ENCODE measurements at places on chromosomes 11 and 22.

DNA sequence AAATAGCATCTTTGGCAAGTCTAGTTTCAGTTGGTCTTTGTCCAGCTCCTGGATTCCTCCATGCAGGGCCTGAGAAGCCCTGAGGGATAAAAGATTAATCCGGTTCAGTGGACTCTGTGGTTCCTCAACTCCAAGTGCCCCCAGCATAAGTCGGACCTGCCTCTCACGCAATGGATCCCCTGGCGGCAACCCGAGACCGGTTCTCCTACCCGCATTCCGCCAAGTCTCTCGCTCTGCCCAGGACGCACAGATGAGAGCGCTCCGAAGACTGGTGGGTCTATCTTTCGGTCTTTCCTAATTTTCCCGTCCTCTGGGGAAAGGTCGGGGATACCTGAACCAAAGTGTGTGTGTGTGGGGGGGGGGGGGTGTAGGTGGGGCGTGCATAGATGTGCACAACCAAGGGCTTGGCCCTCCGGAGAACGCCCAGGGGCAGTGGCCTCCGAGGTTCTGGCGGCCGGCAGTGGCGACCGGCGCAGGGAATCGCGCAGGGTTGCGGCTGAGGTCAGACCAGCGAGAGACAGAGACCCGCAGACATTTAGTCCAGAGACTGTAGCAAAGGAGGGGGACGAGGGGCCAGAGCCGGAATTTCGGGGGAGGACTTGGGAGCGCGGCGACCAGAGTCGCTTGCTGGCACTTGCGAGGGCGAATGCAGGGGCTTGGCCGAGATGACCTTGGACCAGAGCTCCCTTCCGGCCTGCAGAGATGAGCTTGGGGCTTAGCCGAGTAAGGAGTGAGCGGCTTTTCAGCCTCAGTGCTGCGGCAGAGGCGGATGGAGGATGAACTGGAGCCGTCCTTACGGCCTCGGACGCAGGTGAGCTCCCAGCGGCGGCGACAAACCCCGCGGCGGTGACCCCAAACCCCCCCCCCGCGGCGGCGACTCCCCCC lies 712 bp upstream of the SLC2A11 start:
- peak; percentile 90 for DNase-seq

DNA sequence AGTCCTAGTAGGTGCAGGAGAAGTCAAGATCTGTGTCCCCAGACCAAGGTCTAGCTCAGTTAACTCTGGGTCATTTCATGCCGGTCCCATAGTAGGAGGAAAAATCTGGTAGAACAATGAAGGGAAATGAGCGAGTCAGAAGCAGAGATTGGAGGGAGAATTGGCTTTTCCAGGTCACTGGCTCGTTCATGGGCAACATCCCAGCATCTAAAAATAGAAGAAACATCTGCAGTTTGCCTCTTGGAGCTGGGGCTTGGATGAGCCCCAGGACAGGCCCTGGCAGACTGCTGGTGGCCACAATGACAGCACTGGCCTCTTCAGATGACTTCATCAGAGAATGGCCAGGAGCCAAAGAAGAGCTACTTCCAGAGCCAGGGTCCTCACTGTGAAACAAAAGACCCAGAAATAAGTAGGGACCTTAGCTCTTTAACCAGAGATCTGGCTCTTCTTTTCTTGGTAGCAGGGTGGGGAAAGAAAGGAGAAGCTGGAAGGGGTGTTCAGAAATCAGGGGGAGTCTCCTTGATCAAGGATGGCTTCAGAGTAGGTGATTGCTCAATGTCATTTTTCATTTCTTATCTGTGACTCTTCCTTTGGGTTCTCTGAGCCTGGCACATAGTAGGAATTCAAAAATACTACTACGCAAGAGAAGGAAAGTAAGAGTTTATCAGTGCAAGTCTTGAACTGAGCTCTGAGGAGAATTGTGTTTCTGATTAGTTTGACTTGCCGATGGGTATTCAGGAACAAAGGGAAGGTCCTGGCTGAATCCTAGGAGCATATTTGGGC lies 102.6 kb downstream of the TMPRSS5 start:
- no peak for DNase-seq

DNA sequence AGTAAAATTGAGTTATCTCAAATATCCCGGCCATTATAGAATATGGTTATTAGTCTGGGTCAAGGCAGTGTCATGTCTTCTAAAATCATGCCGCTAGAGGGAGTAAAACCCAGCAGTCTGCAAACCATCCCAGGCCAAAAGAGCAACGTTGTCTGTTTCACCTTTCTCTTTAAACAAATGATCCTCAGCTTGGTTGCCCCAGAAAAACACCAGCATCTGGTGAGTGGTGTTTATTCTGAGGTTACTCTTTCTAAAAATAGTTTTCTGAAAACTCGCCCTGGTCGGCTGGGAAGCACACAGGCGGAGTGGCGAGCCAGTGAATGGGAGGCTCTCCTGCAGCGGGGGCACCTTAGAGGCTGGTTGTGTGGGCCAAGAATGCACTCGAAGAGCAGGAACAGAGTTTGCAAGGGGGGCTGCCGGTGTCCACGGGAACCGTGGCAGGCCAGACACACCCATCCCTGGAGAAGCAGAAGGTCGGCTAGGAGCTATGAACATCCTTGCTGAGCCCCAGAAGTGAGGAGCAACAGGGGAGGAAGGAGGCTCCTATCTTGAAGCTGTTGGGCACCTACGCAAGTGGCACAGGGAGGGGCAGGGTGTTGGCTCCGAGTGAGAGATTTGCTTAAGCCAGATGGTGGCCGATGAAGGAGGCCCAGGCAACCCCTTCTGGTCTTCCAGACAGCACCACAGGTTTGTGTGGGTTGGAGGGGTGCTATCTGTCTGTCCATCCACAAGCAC lies 297.1 kb downstream of the ETS1 start:
- peak; percentile 58 for DNase-seq

DNA sequence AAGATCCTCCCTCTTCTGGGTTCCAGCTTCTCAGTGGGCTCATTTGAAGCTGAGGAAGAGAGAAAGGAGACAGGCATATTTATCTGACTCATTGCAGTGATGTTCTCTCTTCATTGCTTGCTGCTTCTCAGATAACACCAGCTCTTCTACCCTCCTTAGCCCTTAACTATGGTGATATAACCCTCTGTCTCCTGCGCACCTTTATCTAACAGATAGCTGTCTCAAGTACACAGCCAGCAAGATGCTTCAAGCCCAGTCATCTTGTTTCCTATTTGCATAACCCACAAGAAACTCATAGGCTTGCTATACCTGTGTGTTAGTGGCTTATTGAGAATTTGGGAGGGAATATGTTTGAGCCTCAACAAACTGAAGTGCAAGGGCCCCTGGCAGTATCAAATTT lies 12.6 kb downstream of the PRSS23 start:
- DNase-seq: no peak

GRCh38 chr11:64742889-64743590 lies 902 bp downstream of the RASGRP2 start:
- peak; percentile 83 for DNase-seq

DNA sequence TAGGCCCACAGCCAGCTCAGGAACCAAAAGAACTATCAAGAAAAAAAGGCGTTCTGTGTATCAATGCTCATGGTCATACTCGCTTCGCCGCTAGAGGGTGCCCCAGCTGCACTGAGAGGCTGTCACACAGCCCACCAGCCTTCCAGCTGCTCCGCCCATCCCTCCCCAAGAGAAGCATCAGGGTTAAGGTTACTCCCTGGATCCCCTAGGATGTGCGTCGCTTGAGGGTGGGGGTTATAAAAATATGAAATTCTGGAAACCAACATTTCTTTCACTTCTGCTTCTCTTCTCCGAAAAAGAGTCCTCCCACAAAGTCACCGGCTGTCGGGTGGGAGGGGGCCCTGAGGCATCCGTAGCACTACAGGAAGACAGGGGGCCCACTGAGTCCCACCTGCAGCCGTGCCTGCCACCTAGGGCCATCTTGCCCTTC lies 1.7 kb downstream of the CBX6 start:
- peak; percentile 73 for DNase-seq

- peak; percentile 41 for DNase-seq
These were observed 736 bp downstream of the RDX start for GRCh38 chr11:110295531-110296225.

DNA sequence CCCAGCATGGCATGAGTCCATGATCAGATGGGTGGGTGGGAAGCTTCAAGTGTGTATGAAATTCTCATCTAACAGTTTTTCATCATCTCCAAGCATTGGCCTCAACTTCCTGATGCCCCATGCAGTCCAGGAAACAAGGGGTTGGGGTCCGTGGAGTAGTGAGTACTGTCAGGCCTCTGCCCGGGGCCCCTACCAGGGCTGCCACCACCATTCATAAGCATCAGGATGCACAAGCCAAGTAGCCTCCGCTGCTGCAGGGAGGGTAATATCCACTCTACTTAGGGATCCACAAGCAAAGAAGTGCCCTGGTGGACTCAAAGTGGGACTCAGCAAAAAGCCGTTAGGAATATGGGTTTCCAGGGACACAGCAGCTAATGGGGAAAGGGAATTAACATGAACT lies 49.3 kb downstream of the KCNC1 start:
- no peak for DNase-seq

DNA sequence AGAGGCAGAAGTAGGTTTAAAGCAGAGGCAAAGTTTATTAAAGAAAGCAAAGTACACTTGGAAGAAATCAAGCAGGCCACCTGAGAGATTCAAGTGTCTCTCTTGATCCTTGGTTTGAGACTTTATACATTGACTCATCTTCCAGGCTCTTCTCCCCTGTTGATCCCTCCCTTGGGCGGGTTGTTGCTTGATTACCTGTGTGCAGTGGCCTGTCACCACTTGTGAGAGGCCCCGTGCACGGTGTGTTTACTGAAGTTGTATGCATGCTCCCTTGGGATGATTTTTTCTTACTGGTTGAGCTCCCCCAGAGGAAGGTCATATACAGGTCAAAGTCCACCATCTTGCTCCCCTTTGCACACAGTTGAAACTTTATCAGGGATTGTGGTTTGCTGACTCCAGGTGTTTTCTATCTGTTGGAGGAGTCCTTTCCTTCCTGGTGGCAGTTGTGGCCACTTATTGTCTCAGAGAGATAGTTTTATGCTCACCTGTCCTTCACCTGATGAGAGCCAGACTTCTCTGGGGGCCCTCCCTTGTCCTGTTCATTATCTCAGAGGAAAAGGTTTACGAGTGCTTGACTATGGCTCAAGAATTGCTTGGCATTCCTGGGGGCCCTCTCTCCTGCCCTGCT lies 16.3 kb upstream of the RBMXL2 start:
- DNase-seq: no peak

DNA sequence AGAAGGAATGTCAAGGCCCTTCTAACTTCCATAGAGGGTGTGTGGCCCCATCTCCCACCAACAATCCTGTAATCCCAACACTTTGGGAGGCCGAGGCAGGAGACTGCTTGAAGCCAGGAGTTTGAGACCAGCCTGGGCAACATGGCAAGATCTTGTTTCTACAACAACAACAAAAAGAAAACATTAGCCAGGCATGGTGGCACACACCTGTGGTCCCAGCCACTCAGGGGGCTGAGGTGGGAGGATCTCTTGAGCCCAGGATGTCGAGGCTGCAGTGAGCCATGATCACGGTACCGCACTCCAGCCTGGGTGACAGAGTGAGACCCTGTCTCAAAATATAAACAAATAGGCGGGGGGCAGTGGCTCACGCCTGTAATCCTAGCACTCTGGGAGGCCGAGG lies 16.9 kb downstream of the TSPAN32 start:
- no peak for DNase-seq

DNA sequence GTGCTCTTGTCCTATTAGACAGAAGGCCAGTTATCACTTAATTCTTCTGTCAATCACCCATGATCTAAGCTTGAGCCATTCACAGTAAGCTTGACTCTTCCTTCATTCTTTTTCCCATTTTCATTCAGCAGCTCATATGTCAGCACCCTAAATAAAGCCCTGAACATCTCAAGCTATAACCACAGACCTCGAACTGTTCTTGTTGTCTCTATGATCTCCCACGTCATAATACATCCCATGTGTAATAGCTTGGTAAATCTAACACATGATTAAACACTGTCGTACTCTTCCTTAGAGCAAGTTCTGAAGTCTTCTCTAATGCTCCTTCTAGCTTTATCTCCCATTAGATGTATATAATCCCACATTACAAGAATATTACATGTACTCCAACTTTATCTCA lies 14.4 kb downstream of the MUC15 start:
- no peak for DNase-seq

DNA sequence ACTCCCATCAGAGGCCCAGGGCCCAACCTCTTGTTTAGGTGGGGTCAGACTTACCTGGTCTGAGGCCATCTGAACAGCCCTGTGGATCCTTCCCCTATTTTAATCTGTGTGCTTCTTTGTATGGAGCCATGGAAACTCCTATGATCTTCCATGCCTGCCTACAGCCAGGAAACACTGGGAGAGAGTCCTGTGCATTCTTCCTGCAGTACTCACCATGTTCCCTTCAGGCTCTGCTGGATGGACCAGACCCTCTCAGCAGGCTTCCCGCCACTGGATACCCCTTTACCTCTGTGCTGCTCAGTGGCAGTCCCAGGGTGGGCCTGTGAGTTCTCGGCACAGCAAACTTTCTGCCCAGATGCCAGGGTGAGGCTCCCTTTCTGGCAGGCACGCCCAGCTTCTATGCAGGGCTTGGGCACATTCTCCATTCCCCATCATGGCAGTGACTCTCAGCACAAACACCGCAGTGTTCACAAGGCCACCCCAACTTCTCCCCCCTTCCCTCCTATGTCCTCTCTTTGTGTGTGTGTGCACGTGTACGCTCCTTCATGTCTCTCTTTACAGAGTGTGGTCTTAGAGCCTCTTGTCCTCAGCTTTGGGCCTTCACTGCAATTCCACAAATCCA lies 34.8 kb downstream of the NEU3 start:
- DNase-seq: no peak

Measured in PC-9 (cell line).